HT1080 (cell line): ENCODE measurements at places on chromosomes 16 and 17.

DNA sequence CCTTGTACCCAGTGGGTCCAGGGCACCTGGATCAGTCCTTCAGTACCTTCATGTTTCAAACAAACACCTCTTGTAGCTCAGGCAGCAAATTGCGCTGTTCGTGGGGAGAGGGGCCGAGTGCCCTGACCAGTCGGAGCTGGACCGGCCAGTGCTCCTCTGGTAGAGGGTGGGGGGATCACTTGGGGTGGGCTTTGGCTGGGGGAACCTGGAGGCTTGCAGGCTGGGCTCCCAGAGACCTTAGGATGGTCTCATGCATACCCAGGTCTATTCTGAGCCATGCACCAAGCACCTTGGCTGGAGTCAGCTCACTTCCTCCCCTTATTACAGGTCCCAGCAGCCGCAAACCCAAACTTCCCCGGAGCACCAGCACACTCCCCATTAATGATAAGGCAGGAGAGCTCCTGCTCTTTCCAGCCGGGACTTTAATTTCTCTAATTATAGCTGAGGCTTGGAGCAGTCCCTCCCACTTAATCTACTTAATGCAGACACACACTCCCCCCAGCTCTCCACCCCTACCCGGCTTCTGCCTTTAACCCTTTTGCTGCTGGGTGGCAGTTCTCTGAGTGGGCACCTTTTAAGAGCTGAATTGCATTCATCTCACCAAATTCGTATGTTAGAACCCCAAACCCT lies 26.3 kb upstream of the MGAT5B start:
- DNase-seq, result no peak

- peak; percentile 95 for DNase-seq
Measured at GRCh38 chr17:76446449-76447231, 6.3 kb downstream of the UBE2O start.

- no peak for DNase-seq
Measured at GRCh38 chr16:12238598-12238997, 262.1 kb downstream of the SNX29 start.

DNA sequence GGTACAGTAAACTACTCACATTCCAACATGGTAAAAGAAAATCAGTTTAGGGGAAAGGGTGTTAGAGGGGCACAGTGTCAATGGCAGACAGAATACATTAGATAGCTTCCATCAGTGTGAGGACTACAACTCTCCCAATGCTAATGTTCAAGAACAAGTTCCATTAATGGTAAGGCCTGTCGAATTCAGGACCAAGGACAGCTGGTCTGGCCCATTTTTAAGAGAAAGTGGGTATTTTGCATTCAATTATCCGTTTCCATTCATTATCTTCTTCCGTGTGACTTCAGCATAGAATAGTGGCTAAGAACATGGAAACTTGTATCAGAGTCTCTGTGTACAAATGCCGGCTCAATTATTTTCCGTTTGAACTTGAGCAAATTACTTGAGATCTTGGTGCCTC lies 98.4 kb downstream of the XYLT1 start:
- DNase-seq, result no peak

DNA sequence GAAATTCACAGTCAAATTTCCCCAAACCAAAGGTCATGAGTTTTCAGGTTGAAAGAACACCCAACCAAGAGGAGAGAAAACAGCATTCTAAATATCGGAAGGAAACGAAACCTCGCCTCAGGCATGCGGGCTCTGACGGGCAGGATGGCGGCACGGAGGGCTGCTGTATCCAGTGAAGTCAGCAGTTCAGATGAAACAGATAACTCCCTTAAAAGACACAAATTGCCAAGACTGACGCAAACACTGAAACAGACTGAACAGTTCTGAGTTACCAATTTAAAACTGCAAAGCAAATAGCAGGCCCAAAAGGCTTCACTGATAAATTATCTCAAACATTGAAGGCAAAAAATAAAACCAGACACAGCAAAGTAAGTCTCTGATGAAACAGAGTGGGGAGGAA lies 20.6 kb upstream of the CDH15 start:
- DNase-seq, result no peak

- DNase-seq, result peak; percentile 10
Measured at GRCh38 chr17:29048440-29049368, 5.8 kb downstream of the PIPOX start.

GRCh38 chr17:45942284-45942683 lies 47.9 kb downstream of the MAPT start:
- peak; percentile 7 for DNase-seq

GRCh38 chr16:23959752-23960072 lies 123.9 kb downstream of the PRKCB start:
- DNase-seq, result no peak

- DNase-seq, result peak; percentile 83
Measured at GRCh38 chr17:64622931-64623654, 39.0 kb downstream of the SMURF2 start.
